ENCODE measurements at places on chromosomes 7 and 10. TPM values are rescaled to one million over a fixed set of nuclear protein-coding genes. Genes with fewer than 3 reads are reported as not detected.

DNA sequence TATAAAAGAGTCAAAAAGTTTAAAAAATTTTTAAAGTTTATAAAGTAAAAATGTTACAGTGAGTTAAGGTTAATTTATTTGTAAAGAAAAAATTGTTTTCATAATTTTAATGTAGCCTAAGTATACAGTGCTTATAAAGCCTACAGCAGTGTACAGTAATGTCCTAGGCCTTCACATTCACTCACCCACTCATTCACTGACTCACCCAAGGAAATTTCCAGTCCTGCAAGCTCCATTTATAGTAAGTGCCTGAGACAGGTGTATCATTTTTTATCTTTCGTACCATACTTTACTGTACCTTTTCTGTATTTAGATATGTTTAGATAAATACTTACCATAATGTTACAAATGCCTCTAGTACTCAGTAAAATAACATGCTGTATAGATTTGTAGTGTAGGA lies 269.7 kb upstream of the PHF14 start:
- DNase-seq = no peak

- no peak for DNase-seq
These were observed 1160.3 kb downstream of the CNTNAP2 start for GRCh38 chr7:147276783-147277370.

DNA sequence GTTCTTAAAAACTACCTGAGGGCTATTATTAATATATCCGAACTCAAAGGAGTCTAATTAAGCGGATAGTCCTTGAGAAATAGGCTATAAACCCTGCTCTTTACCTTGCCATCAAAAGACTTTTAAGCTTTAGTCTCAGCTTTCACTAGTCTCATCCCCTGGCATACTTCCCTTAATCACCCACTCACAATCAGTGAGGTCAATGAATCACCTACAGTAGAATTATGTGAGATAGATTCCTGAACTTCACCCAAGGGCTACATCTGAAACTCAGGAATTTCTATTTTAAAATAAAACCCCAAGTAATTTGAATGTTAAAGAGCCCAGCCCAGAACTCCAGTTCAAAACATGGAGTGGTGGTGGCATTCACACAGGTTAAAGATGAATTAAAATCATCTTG lies 108.7 kb downstream of the ETV1 start:
- DNase-seq = no peak

VAX1 gene
- not detected for total RNA-seq

- DNase-seq = no peak
These were observed 65.8 kb upstream of the PRSS58 start for GRCh38 chr7:142323706-142324105.

GRCh38 chr7:111871283-111871682 lies 309.0 kb upstream of the IMMP2L start:
- DNase-seq = no peak

DNA sequence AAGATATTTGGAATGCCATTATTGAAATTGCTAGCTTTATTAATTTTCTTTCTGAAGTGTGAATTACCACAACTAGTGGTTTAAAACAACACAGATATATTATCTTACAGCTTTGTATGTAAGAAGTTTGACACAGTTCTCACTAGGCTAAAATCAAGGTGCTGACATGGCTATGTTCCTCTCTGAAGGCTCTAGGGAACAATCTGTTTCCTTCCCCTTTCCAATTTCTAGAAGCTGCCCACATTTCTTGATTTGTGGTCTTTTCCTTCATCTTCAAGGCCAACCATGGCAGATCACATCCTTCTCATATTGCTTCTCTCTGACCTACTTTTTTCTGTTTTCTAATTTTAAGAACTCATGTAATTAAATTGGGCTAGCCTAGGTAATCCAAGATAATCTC lies 43.3 kb upstream of the SLC26A3 start:
- peak; percentile 54 for DNase-seq

SLC13A4 gene
- total RNA-seq = 0.09 TPM

COL28A1 gene
- 0.75 TPM for total RNA-seq

GRCh38 chr10:132107186-132107948 lies 41.6 kb downstream of the JAKMIP3 start:
- DNase-seq = no peak

ABCA13 gene
- 0.04 TPM for total RNA-seq

GRCh38 chr10:24339387-24339786 lies 130.4 kb downstream of the KIAA1217 start:
- no peak for DNase-seq

GRCh38 chr7:6163402-6163801 lies 109.0 kb downstream of the CYTH3 start:
- DNase-seq = no peak

GRCh38 chr10:120789303-120790203 lies 61.6 kb upstream of the WDR11 start:
- DNase-seq = peak; percentile 40

DNA sequence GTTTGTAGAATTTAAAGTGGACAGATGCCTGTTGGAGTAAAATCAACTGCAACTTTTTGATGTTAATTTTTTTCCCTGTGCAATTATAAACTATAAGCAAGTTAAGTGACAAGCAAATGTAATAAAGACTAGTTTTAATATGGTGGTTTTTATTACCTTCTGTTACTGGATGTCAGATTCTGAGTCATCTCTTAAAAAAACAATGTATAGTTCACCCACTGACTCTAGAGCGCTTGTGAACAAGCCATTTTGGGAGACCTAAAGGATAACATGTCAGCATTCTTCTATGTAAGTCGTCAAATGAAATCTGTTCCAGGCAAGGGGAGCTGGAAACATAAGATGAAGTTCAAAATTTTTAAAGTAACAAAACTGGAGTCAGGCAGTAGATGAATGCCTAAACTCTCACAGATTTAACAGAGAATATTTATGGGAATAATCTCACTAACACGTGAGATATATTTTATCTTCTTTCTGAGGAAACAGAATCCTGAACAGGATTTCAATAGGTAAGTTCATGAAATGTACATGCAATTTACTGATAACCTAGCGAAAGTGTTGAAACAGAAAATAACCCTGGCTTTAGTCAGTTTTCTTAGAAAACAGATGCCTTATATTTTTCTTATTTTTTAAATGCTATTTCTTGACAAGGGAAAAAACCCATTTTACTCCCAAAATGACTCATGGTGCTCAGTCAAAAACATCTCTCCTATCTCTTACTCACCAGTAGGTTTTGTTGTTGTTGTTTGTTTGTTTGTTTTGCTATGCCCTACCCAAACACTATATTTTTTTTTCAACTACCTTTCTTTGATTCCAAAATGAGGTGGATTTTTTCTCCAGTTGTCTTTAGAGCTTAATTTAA lies 91.7 kb downstream of the SLC39A12 start:
- peak; percentile 49 for DNase-seq

DNA sequence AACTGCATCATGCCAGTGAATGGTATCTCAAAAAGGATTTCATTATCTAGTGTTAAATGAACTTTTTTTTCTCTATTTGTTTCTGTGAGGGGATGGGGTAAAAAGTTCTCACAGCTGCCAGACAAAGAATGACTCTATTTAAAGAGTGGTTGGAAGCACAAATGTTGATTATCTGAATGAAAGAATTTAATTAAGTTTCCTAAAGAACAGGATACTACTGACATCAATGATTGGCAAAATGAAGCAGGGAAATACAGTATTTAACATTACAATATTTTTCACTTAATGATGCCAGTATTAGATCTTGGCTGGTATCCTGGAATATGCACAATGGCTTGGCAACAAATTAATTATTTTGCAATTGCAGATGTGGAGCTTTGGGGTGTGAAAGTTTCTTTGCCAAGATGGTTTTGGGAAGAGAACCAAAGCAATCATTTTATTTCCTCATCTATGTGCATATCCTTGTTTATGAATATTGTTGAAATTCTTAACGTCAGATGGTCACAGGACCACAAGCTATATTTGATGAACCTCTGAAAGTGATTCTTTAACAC lies 336.8 kb downstream of the ARL4A start:
- DNase-seq = peak; percentile 75

DNA sequence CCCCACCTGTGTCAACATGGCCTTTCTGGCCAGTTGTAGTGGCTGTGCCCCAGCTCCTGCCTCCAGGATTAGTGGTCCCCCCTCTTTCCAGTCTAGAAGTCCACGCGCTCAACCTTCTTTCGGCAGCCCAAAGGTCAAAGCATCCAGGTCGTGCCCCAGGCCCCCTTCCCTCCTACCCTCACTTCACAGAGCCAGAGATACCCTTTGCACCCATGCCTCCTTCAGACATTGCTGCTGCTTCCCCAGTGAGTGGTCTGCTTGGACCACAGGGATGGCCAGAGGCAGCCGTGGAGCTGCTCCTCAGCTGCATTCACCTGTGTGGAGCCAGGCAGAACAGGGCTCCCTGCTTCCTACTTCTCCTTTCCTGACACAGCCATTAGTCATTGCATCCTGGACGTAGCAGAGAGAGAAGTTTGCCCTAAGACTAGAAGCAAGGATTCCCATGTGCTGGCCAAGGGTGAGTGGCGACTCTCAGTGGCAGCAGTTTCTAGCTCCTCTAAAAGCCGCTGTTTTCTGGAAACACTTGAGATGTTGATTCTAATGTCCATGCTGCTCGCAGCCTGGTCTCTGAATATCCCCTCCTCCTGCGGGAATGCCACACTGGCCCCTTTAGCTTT lies 243.1 kb upstream of the SHH start:
- no peak for DNase-seq

TUBAL3 gene
- 0.09 TPM for total RNA-seq

GRCh38 chr10:133590226-133590969 lies 25.0 kb upstream of the SYCE1 start:
- no peak for DNase-seq

- DNase-seq = no peak
These were observed 5.0 kb downstream of the NIPSNAP2 start for GRCh38 chr7:55969391-55969790.

DBNL gene
- total RNA-seq = 45.4 TPM

GRCh38 chr7:25093268-25093826 lies 31.7 kb downstream of the CYCS start:
- peak; percentile 46 for DNase-seq

- no peak for DNase-seq
These were observed 68.0 kb upstream of the VKORC1L1 start for GRCh38 chr7:65804887-65805286.

- no peak for DNase-seq
These were observed 100.2 kb upstream of the SAMD8 start for GRCh38 chr10:75011221-75011620.

ITIH2 gene
- 0.22 TPM for total RNA-seq

CPA2 gene
- 0.44 TPM for total RNA-seq

PKD2L1 gene
- total RNA-seq = 0.04 TPM

GRCh38 chr7:142001163-142001874 lies 5.6 kb downstream of the MGAM start:
- DNase-seq = no peak

GRCh38 chr10:44460416-44460815 lies 75.5 kb upstream of the CXCL12 start:
- DNase-seq = peak; percentile 88

- DNase-seq = no peak
These were observed 1.1 kb downstream of the CYP26A1 start for GRCh38 chr10:93074597-93075368.

DNA sequence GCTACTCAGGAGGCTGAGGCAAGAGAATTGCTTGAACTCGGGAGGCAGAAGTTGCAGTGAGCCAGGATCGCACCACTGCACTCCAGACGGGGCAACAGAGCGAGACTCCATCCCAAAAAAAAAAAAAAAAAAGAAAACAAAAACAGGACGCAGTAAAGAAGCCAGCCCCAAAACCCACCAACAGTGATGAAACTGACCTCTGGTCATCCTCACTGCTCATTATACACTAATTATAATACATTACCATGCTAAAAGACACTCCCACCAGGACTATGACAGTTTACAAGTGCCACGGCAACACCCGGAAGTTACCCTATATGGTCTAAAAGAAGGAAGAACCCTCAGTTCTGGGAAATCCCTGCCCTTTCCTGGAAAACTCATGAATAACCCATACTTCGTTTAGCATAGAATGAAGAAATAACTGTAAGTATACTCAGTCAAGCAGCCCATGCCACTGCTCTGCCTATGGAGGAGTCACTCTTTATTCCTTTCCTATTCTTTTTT lies 40.0 kb upstream of the EIF4H start:
- no peak for DNase-seq

CLCN1 gene
- 1.1 TPM for total RNA-seq

DNA sequence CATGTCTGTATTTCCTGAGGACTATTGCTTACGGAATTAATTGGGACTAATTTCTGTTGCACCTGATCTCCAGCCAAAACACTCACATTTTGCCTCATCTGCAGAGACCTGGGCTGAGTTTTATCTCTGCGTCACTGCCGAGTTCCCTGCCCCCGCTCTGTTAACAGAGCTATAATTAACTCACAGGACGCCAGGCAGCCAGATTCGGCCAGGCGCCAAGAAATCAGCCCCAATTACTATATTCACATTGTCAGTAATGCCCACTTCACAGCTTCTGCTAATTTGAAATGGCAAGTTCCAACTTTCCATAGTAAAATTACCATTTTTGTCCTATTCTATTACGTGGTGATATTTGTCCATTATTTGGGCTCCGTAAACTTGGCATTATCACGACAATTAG lies 130.5 kb downstream of the CUX1 start:
- DNase-seq = peak; percentile 51

DNA sequence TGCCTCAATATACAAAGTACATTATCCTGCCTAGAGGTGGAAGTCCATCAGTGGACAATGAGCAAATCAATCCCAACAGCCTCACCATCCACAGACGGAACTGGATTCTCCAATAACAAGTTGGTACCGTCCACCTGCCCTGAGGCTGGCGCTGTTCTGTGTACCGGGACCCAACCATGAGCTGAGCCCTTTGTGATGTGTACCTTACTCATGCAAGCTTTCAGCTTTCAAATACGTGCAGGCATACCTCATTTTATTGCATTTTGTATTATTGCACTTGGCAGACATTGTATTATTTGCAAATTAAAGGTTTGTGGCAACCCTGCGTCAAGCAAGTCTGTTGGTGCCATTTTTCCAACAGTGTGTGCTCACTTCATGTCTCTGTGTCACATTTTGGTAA lies 476.0 kb upstream of the MKI67 start:
- DNase-seq = no peak

POLR2J2 gene
- 3.3 TPM for total RNA-seq

GPR85 gene
- 1.2 TPM for total RNA-seq

GRCh38 chr7:35463751-35464150 lies 209.9 kb upstream of the TBX20 start:
- DNase-seq = no peak

DNA sequence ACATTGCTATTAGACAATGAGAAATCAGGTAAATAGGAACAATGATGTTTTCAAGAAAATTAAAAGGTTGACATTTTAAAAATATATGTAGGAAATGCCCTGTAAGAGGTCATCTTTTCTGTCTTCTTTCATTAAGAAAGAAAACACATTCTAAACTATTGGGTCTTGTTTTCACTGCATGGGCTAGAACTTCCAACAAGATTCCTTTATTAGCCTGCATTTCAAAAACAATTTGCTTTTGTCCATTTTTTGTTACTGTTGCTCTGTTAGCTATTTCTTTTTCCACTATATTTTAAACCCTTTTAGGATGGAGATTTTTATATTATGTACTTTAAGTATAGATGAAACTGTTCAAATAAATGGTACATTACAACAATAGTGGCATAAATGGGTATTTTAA lies 9.2 kb downstream of the REEP3 start:
- no peak for DNase-seq

TMEM184A gene
- total RNA-seq = 0.49 TPM

- no peak for DNase-seq
These were observed 28.6 kb downstream of the BEND7 start for GRCh38 chr10:13500201-13500600.

NCAPG2 gene
- 10.2 TPM for total RNA-seq

FAM25C gene
- not detected for total RNA-seq

Measured in muscle of leg (tissue), 16 donors.